Fibroblast of the aortic adventitia (primary cell): ENCODE measurements at places on chromosomes 4 and X. TPM values are rescaled to one million over a fixed set of nuclear protein-coding genes. Genes with fewer than 3 reads are reported as not detected.
A peak's percentile ranks its signal among the peaks of the same experiment; 100 is the strongest.

Gene CPE
- 79.4 and 116 TPM in 2 replicates for total RNA-seq

Gene PAGE2B
- not detected in 2 replicates for total RNA-seq

Gene FAM184B
- not detected in 2 replicates for total RNA-seq

Gene TCP11X2
- not detected in 2 replicates for total RNA-seq

Gene ACOX3
- 22.3 and 26.9 TPM in 2 replicates for total RNA-seq

Gene MCF2
- total RNA-seq, result 0.45 and 2.8 TPM in 2 replicates

Gene SYTL4
- 5.1 and 38.7 TPM in 2 replicates for total RNA-seq

Gene GPC3
- total RNA-seq, result 16.4 TPM in 1 of 2 replicates, not detected in the other

Gene ARFIP1
- total RNA-seq, result 55.5 and 66.6 TPM in 2 replicates

DNA sequence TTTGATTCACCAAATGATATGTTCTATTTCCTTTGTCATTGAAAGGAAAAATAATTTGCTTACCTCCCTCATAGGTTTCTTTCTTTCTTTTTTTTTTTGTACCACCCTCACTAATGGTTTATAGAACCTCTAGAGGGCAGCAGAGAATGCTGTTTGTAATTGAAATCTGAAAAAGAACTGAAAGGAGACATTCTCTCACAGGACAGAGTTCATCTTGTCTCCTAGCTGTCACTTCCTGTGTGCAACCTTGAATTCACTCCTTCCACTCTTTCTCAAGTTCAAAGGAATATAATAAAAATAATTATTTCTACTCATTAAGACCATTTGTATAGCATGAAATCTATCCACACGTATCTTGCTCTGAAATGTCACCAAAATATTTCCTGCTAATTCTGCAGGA, 51.0 kb downstream of the GUCY1B1 start:
- peak; percentile 92 for DNase-seq

GRCh38 chr4:102493794-102494193, 7.4 kb upstream of the NFKB1 start:
- DNase-seq, result no peak

DNA sequence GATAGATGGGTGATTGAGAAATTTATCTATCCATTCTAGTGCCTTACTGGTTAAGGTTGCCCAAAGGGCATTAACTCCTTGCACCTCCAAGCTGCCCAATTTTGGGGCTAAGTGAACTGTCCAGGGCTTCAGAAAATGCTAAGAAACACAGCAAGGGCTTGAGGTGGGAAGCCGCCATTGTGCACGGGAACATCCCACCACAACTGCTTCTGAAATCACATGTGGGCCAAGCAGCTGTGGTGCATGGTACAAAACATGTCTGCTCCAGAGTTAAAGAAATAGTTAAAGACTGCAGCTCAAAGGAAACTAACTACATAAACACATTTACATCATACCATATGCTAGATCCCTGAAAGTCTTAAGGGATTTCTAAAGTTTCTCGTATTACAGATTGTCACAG, 144.3 kb upstream of the NDST3 start:
- DNase-seq, result no peak

DNA sequence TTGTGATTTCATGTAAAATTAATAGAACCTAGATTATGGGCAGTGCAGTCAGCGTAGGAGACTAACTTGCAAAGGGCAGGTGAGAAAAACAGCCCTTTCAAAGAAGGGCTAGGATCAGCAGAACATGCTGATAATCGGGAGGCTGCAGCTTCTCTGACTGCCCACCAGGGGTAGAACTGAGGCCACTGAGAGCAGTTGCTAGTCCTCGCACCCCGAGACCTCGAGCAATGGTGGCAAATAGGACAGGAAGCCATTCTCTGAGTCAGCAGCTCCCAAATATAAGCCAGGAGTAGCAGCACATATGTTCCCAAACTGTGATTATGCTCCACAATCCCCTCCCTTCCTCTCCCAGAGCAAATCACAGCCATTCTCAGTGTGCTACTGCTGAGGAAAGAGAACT, 186.5 kb downstream of the MSL3 start:
- peak; percentile 49 for DNase-seq

DNA sequence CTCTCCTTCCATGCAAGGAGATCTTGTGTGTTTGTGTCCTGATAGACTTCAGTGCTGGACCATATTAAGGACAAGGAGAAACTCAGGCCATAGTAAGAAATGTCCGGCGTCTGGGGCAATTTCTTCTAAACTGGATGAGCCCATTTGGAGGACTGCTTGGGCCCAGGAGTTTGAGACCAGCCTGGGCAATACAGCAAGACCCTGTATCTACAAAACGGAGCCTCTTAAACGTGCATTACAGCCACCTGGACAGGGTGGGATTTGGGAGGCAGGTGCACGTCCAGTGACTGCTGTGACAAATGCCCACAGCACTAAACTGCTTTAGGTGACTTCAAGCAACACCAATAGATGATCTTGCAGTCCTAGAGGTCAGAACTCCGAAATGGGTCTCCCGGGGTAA, 311.9 kb downstream of the DHRSX start:
- DNase-seq, result no peak

DNA sequence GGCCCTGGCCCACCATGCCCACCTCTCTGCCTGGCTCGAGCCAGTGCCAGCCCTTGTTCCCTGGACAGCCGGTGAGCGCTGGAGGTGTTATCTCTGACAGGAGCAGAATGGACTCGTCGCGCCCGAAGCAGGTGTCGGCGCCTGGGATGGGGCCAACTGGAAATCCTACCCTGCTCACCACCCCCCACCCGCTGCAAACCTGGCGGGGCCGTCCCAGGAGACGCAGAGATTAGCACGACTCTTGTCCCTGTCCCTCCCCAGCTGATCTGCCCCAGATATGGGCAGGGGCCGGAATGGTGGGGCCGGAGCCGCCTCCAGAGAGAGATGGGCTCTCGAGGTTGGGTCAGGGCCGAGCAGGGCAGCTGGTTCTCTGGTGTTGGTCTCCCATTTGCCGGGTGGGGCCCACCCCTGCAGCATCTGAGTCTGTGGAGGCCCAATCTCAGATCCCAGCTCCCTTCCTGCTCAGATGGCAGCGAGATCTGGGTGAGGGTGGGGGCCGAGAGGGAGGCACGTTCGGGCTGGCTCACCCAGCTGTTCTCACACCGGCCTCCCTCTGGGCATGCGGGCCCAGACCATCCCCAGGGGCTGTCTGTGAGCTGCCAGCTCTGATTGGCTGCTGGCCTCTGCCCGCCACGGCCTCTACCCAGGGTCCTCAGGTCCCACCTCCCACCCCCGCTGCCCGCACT, 20.1 kb upstream of the FGFR3 start:
- no peak for DNase-seq

- no peak for DNase-seq
Measured at GRCh38 chrX:69900491-69900890, 149.2 kb downstream of the AWAT2 start.

DNA sequence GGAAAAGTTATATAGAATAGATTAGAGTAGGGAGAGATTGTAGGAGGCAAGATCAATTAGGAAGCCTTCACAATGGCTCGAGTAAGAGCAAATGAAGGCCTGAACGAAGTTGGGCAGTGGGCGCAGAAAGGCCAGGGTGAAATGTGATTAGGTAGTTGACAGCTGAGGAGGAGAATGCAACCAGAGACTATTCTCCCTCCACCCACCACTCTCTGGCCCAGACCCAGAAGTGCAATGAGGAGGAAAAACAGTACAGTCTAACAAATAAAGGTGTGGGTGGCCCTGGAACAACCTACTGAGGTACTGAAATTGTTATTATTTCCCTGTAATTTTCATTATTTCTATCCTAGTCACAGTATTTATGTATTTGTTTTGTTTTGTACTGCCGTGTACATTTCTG, 176.7 kb downstream of the SLC39A8 start:
- DNase-seq, result no peak
